ENCODE measurements at places on chromosomes 7 and 10.

DNA sequence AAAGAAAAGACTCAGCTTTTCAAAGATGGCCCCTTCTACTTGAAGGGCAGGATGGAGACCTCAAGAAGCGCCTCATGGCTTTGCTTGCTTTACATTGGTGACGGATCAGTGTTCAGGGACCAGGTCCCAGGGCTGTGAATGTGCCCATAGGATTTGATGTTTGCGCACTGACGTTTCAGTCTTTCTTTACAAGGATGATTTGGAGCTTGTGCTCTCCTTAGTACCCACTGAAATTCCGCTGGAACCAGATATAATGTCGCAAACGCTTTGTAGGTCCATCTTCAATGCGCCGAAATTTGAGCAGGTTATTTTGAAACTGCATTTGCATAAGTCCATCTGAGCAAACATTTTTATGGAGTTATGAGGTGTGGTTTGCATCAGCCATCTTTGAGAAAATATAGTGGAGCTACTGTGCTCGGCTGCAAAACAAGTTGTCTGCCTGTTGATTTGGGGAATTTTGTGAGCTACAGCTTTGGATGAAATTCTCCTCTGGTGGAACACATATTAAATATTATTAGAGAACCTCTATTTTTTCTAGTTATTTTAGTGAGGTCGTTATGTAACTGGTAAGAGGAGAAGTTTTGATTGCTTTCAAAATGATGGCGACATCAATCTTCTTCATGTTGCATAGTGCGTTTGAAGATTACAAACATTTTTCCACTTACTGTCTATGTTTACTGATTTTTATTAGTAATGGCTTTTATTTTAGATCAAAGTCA lies 2.4 kb downstream of the RBM20 start:
- no peak for DNase-seq

GRCh38 chr10:10125676-10126075 lies 892.0 kb upstream of the CELF2 start:
- no peak for DNase-seq

DNA sequence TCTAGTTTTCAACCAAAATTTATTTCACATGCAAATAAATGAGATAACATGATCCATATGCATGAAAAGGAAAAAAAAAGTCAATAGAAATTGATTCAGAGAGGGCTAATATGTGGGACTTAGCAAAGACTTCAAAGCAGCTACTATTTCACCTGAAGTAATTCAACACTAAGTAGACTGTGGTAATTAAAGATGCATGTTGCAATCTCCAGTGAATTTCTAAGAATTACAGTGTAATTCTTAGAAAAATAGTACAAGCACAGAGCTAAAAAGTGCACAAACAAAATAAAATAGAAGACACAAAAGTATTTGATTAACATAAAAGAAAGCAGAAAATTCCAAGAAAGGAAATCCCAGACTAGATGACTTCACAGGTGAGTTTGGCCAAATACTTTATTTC lies 25.7 kb downstream of the GPR22 start:
- no peak for DNase-seq

- DNase-seq = no peak
These were observed 9.7 kb downstream of the ITPRIP start for GRCh38 chr10:104328646-104328895.

- no peak for DNase-seq
These were observed 6.6 kb upstream of the FEZF1 start for GRCh38 chr7:122311050-122311700.
